ENCODE measurements at places on chromosomes 3 and 15.

DNA sequence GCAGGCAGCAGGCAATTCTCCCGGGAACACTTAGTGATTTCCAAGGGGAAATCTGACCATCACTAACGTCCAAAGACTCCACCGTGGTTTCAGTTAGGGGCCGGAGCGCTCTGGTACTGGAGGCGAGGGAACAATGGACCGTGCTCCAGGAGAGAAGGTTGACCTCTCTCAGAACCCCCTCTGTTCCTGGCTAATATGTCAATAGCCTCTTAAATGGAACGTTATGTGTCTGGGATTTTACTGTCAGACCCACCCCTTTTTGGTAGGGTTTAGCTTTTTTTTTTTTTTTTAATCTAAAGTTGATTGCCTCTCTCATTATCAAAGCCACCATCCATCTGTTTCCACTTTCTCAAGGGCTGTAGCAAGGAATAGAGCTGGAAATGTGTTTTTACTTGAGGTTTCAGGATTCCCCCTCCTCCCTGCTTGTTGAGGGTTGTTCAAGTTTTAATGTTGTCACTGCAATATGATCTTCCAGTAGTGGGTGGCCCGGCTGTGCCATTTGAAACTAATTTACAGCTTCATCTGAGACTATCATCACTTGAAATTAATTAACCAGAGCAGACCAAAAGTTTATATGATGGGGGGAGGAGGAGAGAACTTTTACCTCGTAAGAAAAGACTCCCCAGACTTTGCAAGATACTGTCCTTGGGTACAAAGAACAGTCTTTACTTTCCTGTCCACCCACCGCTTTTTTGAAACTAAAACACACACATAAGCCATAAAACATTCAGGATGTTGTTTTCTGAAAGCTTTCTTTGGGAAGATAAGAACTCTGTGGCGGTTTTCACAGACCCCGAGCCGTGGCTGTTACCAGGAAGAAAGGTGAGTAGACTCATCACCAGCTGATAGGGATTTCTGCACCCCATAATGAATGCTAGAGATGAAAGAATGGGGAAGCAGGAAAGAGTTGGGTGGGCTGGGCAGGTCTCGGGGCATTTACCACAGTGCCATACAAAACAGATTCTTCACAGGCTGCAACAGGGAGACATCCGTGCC is 187.8 kb downstream of the UACA start:
- no peak for DNase-seq

DNA sequence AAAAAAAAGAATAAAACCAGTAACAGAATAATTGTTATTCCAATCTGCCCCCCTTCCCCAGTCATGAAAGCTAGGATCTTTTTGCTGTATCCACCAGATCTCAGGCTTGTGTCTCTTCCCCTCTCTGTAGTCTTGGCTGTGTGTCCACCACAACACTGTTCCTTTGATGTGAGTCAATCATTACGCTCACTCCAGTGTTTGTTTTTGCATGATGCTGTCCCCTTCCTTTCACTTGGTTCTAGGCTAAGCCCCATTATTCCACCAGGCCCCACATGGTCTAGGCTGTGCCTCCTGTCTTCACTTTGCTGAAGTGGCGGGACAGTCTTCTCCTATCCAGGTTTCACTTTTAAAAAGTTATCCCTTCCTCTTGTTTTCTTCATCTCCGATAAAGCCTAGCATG is 13.6 kb downstream of the ACKR2 start:
- no peak for DNase-seq

- no peak for DNase-seq
Measured at GRCh38 chr15:69869881-69870505, 227.7 kb downstream of the TLE3 start.

DNA sequence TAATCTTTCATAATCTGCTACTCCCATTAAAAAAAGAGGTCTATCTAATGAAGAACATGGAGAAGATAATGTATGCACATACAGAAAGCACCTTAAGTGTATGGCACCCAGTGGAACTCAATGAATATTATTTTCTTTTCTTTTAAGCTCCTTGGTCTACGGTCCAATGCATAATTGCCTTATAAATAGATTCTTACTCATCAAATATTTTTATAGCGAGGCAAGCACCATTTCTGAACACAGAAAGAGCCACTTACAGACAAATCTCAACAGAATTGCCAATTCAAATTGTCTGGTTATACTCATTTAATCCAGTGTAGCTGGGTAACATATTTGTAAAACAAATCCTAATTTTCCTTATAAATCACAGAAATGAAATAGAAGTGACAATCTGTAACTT is 6.3 kb downstream of the PDZRN3 start:
- no peak for DNase-seq

DNA sequence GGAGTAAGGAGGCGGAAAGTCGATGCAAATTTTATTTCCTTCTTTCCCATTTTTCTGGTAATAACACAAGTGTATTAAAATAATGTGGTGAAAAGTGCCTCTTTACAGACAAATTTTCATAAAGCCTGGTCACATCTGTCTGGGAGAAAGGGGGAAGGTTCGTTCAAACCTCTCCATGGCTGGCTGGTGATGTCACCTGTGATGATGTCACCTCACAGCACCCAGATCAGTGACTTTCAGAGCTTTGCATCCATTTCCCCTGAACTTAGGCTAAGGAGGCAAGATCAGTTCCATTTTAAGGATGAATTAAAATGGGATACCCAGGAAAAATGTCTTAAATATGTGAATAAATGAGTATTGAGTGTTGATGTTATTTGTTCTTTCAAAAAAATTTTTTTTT is 34.1 kb downstream of the ATP10A start:
- no peak for DNase-seq

DNA sequence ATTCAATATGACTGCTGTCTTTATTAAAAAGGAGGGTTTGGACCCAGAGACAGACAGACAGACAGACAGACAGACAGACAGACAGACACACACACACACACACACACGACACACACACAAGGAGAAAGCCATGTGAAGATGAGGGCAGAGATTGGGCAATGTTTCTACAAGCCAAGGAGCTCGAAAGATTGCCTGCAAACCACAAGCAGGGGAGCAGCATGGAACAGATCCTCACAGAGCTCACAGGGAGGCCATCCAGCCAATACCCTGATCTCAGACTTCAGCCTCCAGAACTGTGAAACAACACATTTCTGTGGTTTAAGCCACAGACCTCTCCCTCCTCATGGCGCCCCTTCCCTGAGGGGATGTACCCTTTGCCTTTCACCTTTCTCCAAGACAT is 35.8 kb upstream of the ABHD2 start:
- peak; percentile 84 for DNase-seq

GRCh38 chr15:33468740-33469139 is 158.0 kb downstream of the RYR3 start:
- no peak for DNase-seq

DNA sequence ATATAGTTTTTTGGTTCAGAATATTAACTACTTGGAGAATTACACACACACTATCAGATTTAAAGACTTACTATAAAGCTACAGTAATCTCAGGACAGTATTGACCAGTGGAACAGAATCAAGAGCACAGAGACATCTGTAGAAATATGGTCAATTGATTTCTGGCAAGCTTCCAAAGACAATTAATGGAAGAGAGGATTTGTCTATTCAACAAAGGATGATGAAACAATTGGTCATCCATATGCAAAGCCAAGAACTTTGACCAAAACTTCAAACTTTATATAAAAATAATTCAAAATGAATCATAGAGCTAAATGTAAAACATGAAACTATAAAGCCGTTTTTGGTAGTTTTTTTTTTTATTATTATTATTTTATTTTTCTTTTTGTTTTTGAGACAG is 29.8 kb upstream of the MB21D2 start:
- no peak for DNase-seq

- DNase-seq, result no peak
Measured at GRCh38 chr3:113499081-113499480, 15.9 kb downstream of the SPICE1 start.

DNA sequence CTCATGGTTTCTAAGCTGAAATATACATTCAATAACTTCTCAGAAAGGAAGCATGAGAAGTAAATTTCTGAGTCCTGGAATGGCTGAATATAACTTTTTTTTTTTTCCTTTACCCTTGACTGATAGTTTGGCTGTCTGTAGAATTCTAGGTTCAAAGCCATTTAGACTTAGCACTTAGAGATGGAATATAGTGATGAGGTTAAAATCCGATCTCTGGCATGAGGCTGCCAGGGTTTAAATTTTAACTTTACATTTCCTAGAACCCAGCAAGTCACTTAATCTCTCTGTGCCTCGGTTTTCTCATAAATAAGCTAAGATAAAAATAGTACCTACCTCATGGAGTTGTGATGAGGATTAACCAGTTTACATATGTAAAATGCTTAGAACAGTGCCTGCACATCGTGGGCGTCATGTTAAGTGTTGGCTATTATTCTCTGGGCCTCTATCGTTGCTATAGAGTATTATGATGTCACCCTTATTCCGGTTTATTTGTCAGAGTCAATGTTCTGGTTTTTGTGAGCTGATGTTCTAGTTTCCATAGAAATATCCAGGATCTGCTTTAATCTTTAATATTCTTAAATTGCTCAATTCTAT is 199.8 kb upstream of the TLE3 start:
- DNase-seq, result no peak

All from hematopoietic multipotent progenitor cell treated with erythropoietin and hydrocortisone succinate and interleukin-3 and kit ligand, for 4 days (in vitro differentiated cells).